Activated T-helper 17 cell treated with anti-CD3 and anti-CD28 coated beads, Interleukin-2, amount 50 U/mL, for 72 hours (primary cell): ENCODE measurements at places on chromosomes 5 and 9. TPM values are rescaled to one million over a fixed set of nuclear protein-coding genes. Genes with fewer than 3 reads are reported as not detected.
A peak's percentile ranks its signal among the peaks of the same experiment; 100 is the strongest.

- H3K27ac ChIP-seq, result no peak overlapping the region
- ATAC-seq, result no peak
- H3K4me3 ChIP-seq, result no peak overlapping the region
- no peaks in the 10 kb centered on the region for H3K4me1 ChIP-seq
These were observed 60.7 kb downstream of the ROR2 start for GRCh38 chr9:91889161-91889911.

DNA sequence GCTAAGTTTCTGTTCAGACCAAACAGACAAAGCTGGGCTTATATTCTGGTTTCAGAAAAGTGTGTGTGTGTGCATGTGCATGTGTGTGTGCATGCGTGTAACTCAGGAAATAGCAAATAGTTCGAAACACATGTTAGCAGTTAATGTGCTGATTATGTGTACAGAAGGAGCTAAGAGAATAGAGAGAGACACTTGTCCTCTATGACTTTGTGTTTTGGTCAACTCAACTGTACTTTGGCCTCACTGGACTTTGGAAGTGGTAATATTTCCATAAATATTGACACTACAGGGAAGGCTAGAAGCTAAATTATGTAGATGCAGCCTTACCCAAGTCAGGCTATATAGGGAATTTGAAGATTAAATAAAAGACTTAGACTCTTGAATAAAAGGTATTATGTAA, 155.5 kb downstream of the RAB3C start:
- H3K4me3 ChIP-seq, result no peak overlapping the region
- no peak overlapping the region for H3K27ac ChIP-seq
- H3K4me1 ChIP-seq, result no peaks in the 10 kb centered on the region
- no peak for ATAC-seq

- no peaks in the 10 kb centered on the region for H3K36me3 ChIP-seq
- no peak overlapping the region for H3K27ac ChIP-seq
- ATAC-seq, result no peak
- peaks cover 4% of the 10 kb centered on the region for H3K4me1 ChIP-seq
- H3K27me3 ChIP-seq, result no peaks in the 10 kb centered on the region
These were observed 62.3 kb downstream of the TSTD2 start for GRCh38 chr9:97570899-97571298.

DNA sequence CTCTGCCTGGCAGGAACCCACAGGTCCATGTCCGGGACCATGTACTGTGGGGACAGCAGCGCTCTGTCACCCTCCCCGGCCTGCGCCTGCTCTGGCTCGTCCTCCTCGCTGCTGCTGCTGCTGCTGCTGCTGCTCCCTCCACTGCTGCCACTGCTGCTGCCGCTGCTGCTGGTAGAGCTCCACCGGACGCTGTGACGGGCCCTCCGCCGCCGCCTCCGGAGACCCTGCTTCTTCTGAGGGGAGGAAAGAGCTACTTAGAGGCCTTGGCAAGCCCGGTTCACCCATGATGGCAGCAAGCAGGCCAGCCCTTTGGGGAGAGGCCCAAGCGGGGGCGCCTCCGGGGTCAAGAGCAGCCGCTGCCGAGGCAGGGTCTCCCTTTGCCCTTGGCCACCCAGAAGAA, 10.0 kb upstream of the CARD9 start:
- no peak for ATAC-seq
- H3K4me3 ChIP-seq, result no peak overlapping the region
- no peaks in the 10 kb centered on the region for H3K27me3 ChIP-seq
- no peak overlapping the region for H3K27ac ChIP-seq
- peaks cover 88% of the 10 kb centered on the region for H3K36me3 ChIP-seq

- H3K4me3 ChIP-seq, result no peak overlapping the region
- H3K27me3 ChIP-seq, result peaks cover 17% of the 10 kb centered on the region
- no peaks in the 10 kb centered on the region for H3K4me1 ChIP-seq
- ATAC-seq, result no peak
- no peak overlapping the region for H3K27ac ChIP-seq
These were observed 47.8 kb downstream of the KCNIP1 start for GRCh38 chr5:170551622-170552021.

- peaks cover 56% of the 10 kb centered on the region for H3K36me3 ChIP-seq
- peaks cover 8% of the 10 kb centered on the region for H3K4me1 ChIP-seq
- H3K27me3 ChIP-seq, result no peaks in the 10 kb centered on the region
- peak overlapping the region; percentile 91 for H3K4me3 ChIP-seq
These were observed 544 bp downstream of the FNBP1 start for GRCh38 chr9:130042406-130042884.

DNA sequence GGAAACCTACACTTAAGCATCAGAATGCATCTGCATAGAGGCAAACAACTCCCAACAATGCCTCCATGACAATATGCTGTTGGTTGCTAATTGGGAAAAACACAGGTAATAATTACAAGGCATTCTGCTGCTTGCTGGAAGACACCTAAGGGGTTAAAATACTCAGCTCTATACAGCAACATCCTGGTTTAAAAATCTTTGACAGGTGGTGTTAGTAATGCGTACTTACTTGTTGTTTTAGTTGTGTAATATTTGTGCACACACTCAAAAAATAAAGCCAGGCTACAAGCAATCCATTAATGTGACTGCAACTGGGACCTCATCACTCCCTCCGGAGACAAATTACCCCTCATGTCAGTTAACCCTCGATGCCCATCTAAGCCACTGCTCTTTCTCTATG, 126.3 kb upstream of the ELL2 start:
- no peak overlapping the region for H3K27ac ChIP-seq
- H3K4me1 ChIP-seq, result peaks cover 7% of the 10 kb centered on the region
- no peak for ATAC-seq
- no peak overlapping the region for H3K4me3 ChIP-seq
- H3K27me3 ChIP-seq, result no peaks in the 10 kb centered on the region
- H3K36me3 ChIP-seq, result no peaks in the 10 kb centered on the region

Gene LARP1
- 121 TPM for total RNA-seq

Gene FBP2
- total RNA-seq, result not detected

Gene PTPRD
- total RNA-seq, result 0.04 TPM
